Tibial artery (tissue), 4 donors: ENCODE measurements at places on chromosomes 16 and 17.

DNA sequence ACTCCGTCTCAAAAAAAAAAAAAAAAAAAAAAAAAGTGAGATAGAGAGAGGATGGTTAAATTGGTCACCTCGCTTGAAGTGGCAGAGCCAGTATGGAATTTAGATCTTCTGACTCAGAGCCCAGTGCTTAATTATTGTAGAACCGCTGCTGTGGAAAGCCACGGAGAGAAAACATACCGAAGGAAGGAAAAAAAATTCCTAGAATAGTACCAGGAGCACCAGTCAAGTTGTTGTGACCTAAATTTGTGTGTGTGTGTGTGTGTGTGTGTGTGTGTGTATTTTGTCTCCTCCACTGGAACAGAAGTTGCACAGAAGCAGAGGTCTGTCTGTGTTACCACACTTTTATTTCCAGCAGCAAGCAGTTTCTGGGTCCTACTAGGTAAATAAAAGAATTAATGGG lies 10.6 kb upstream of the NUP85 start:
- no peak overlapping the region for H3K27ac ChIP-seq
- no peak overlapping the region for H3K4me3 ChIP-seq
- no peaks in the 10 kb centered on the region for H3K4me1 ChIP-seq

DNA sequence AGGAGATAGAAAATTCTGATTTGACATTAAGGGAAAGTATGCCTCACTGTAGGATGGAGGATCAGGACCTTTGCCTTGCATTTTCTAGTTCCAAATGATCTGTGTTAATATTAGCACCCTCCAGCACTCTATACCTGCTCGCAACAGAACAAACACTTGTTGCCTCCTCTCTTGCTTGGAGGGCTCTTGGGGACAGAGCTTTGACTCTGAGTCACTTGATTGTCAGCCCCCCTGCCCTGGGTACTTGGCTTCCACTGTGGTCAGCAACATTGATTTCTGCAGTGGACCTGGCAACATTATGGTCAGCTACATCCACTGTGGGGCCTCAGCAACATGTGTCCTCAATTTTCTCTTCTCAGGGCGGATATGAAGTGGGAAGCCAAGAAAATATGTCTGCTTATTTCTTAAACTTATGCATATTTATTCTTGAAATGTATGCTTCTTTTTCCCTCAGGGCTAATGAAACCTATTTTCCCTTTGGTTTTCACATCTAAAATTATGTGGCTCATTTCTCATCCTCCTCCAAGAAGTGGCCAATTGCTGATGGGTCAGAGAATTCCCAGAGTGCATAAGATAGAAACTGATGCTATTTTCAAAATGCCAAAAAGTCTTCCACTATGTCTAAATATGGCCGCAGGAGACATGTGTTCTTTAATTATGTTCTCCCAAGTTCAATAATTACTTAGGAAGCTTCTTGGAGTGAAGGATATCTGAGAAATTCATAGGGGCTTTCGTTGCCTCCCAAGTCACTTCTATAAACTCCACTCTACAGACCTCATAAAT lies 94.6 kb upstream of the SMIM36 start:
- no peak for DNase-seq
- no peaks in the 10 kb centered on the region for H3K36me3 ChIP-seq
- no peak overlapping the region for H3K4me3 ChIP-seq
- H3K27ac ChIP-seq = no peak overlapping the region

DNA sequence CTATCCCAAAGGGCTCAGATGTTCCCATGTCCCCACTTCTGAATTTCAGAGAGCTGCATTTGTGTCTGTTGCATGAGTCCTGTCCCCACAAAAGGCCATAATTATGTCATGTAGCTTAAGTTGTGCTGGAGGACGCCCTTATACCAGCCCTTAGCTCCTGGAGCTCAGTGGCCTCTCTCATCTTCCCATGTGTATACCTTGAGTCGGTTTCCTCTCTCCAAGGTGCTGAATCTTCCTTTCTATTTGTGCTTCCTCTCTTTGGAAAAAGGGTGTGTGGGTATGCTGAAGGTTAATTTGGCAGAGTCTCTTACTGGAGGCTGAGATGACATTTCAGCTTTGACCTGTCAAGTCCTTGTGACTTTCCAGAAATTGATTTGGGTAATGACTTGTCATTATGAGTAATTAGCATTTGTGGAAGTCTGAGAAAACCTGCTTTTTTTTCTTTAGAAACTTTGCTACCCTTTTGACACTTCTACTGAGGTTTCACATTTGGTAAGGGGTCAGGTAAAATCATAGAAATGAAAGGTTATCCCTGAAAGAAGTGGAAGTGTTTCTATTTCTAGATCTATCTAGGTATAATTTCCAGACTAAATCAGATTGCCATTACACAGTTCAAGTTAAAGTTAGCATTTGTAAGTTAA lies 185.4 kb downstream of the ABCC12 start:
- H3K27ac ChIP-seq = no peak overlapping the region
- H3K36me3 ChIP-seq = no peaks in the 10 kb centered on the region
- no peak overlapping the region for H3K4me3 ChIP-seq
- no peak for DNase-seq

DNA sequence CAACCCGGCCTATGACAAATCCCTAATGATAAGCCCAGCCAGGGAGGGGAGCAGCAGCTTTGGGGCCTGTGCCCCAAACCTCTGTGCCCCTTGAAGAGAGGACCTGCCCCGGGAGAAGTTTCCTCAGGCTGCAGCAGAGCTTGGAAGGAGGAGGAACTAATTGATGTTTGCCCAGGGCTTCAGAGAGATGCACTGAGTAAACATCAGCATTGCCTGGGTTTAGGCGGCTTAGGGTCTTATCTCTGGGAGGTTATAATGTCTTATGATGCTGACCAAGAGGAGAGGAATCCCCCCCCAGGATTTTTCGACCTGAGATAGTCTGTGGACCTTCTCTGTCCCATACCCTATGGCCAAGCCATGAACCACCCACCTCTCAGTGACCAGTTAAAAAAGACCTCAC lies 148.7 kb upstream of the SDK2 start:
- H3K4me1 ChIP-seq = no peaks in the 10 kb centered on the region
- no peak for DNase-seq
- no peak overlapping the region for H3K27ac ChIP-seq
- no peaks in the 10 kb centered on the region for H3K27me3 ChIP-seq

DNA sequence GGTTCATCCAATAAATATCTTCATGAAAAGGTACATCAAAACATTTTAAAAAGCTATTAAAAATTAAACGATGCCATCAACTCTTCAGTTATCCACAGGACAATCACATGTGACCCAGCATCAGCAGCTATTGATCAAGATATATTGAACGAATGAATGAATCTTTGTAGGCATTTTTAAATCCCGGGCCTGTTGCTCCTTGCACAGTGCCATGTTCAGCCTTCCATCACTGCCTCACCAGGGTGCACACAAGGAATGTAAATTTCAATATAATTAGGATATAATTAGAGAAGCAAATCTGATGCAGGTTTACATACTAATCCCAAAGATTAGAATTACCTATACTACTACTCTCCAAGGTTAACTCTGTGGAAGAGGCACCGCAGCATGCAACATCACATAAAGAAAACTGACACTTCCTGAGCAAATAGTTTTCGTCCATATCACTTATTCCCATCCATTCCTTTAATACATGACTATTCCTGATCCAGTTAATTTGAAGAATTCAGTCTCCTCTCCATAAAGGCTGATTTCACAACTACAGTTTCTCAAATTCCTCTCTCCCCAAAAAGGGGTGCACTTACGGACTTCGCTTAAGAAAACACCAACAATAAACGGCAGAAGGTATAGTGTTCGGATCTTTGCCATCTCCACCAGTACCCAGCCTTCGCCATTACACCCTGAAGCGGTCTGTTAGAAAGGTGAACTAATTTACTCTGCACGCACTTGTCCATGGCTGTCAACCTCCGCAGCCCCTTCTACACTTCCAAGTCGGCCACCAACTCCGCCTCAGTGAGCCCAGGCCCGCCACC lies 938 bp downstream of the NCOR1 start:
- H3K27me3 ChIP-seq = no peaks in the 10 kb centered on the region
- H3K4me3 ChIP-seq = peak overlapping the region; percentile 96
- peaks cover 13% of the 10 kb centered on the region for H3K4me1 ChIP-seq
- H3K36me3 ChIP-seq = no peaks in the 10 kb centered on the region
- DNase-seq = no peak

DNA sequence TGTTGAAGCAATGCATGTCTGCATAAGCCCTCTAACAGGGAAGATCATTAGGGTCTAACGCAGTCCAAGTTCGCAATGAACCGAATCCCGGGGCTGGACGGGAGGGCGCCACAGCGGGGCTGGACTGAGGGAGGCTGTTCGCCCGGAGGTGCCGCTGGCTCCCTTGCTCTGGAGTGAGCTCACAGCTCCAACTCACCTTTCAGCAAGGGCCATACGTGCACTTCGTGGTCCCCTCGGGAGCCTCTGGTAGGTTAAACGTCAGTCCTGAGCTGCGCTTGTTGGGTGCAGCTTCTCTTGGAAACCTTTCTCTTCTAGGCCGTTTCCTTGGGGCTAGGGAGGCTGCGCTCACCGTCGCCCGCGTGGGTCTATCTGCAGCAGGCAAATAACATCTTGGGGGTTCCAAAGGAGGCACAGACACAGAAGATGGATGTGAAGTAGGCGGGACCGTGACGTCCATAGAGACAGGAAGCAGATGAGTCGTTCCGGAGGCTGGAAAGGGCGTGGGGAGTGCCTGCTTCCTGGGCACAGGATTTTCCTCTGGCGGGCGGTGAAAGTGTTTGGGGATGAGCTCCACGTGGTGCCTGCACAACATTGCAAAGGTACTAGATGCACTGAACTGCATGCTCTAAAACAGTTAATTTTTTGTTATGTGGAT lies 21.9 kb downstream of the ATP2C2 start:
- peaks cover 23% of the 10 kb centered on the region for H3K27me3 ChIP-seq
- H3K4me3 ChIP-seq = no peak overlapping the region
- H3K4me1 ChIP-seq = no peaks in the 10 kb centered on the region
- no peak for DNase-seq
- no peak overlapping the region for H3K27ac ChIP-seq
- no peaks in the 10 kb centered on the region for H3K36me3 ChIP-seq
